ENCODE measurements at places on chromosomes 16 and 17.

DNA sequence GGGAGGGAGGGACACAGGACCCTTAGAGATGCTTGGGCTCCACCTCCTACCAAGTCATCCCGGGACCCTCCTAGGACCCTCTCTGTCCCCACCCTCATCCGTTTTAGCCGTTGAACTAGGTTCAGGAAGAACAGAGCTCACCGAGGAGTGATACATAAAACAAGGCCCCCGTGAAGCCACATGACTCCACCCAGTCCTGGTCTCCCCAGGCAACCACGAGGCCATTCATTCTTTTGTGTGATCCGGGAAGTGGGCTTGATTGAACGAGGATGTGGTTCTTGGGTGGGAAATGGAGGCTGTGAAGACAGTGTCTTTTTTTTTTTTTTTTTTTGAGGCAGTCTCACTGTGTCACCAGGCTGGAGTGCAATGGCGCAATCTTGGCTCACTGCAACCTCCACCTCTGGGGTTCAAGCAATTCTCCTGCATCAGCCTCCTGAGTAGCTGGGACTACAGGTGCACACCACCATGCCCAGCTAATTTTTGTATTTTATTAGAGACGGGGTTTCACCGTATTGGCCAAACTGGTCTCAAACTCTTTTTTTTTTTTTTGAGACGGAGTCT lies 14.8 kb downstream of the TRARG1 start:
- DNase-seq, result peak; percentile 21

- DNase-seq, result no peak
Observed at GRCh38 chr16:84643180-84643583, 5.1 kb upstream of the KLHL36 start.

DNA sequence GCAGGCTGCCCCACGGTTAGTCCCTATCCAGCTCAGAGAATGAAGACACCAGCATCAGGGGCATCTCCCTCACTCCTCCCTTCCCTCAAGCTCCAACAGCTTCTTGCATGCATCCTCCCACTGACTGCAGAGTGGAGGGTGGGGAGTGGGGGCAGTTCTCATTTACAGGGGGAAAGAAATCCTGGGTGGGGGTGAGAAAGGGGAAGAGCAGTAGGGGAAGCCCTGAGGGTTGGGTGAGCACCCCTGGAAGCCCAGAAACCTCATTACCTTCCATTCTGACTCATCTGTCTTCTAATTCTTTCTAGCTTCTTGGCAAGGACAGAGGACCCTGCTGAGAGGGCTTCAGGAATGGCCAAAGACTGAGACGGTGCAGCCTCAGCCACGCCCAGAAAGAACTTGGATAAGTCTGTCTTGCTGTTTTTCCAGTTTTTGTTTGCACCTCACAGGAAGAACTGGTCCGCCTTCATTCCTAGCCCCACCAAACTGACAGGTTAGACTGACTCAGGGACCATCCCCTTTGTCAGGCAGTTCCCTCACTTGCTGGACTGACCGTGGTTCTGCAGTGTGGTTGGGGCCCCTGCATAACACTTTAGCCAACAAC lies 52.5 kb upstream of the WSB1 start:
- no peak for DNase-seq

GRCh38 chr17:8375738-8376259 lies 705 bp downstream of the KRABD2 start:
- no peak for DNase-seq

GRCh38 chr17:38415250-38416194 lies 12.7 kb upstream of the ARHGAP23 start:
- no peak for DNase-seq

GRCh38 chr17:14198575-14198974 lies 38.1 kb downstream of the CDRT15 start:
- no peak for DNase-seq

DNA sequence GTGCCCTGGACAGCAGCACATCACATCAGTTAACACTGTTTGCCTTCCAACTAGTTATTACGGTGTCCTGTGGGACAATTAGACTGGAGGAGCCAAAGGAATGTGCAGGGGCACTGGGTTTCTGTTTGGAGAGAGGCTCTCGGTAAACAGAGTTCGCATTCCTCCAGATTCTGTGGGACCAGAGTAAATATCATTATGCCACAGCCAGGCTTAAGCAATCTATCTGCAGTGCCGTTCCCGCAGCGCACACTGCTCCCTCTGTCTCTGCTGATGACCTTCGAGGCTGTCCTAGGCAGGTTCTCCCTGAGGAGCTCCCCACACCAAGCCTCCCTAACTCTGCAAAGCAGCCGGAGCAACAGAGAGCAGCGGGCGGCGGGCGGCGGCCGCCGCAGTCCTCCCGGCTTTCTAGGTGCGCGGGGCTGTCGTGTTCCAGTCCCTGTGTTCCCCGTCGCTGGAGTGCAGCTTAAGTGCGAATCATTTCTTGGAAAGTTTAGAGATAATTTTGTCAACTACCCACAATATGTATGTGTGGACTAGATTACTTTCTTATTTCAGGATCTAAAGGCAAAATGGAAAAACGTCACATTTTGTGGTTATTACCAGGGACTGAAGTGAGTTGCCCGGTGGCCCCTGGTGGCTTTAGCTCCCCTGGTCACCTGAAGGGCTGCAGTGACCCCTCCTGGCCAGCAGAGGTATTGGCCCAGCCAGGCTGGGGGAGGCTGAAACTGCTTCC lies 43.3 kb downstream of the PGS1 start:
- peak; percentile 36 for DNase-seq

DNA sequence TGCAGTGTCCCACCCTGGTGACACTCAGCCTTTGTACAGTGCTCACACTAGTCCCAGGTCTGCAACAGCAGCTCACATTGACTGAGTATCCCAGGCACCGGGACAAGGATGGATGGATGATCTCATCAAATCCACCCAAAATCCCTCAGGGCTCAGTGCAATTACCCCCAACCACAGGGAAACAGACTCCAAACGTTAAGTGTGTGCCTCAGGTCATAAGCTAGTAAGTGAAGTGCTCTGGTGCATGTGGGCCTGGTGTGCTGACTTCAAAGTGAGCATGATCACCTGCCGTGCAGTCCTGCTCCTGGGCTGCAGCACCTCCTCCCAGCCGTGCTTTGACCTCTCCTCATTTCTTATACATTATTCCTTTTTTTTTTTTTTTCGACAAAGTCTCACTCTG lies 31.2 kb upstream of the CD300E start:
- no peak for DNase-seq

- DNase-seq, result no peak
Observed at GRCh38 chr17:82917699-82918345, 78.0 kb upstream of the ZNF750 start.

DNA sequence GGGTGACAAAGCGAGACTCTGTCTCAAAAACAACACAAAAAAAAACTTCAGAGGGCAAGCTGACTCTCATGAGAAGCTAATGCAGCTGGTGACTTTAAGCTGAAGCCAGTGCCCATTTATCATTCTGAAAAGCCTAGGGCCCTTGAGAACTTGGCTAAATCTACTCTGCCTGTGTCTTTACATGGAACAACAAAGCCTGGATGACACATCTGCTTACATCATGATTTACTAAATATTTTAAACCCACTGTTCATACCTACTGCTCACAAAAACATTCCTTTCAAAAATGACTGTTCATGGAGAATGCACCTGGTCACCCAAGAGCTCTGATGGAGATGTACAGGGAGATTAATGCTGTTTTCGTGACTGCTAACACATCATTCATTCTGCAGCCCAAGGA lies 6.1 kb upstream of the ALOX12 start:
- DNase-seq, result no peak

- no peak for DNase-seq
Observed at GRCh38 chr16:57534881-57535658, 1.3 kb downstream of the CCDC102A start.

- DNase-seq, result no peak
Observed at GRCh38 chr17:35609831-35610230, 22.7 kb downstream of the AP2B1 start.

DNA sequence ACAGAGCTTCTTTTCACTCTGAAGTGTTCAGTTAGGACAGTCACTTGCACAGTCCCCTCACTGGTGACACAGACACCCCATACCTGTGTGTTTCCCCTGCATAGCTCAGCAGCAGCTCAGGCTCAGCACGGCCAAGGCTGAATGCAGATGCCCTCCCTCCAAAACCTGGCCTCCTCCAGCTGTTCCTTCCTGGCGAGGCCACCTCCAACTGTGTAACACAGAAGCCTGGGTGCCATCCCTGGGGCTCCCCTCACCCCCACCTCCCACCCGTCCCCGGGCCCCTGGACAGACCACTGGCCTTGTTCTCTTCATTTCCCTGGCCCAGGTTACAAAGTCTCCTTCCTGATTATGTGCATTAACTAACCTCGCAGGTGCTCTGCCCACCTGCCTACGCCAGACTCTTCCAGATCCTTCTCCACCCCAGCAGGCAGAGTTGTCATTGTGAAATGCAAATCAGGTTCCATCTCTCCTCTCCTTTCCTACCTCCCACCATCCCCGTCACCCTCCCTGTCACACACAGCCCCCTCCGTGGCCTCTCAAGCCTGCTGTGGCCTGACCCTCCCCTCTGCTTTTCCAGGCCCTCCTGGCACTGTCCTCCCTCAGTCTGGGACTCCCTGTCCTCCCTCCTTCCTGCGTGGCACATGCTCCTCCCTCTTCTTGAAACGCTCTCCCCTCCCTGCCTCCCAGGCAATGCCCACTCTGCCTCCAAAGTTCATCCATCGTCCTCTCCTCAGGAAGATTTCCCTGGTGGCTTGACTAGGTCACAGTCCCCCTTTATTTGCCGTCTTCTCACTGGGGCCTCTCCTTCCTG lies 26.4 kb downstream of the MLYCD start:
- DNase-seq, result no peak

- no peak for DNase-seq
Observed at GRCh38 chr17:56737421-56738161, 96.1 kb downstream of the C17orf67 start.

DNA sequence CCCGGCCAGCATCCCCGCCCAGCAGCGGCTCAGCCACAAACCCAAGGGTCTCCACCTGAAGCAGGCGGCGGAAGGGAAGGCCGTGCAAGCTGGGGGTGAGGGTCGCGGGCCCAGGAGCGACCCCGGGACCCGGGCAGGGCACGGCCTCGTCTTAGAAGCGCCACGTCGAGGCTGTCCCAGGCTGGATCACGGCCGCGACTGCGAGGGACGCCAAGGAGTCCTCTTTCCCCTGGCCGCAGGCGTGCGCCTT lies 538 bp upstream of the CCNF start:
- no peak for DNase-seq

GRCh38 chr17:8949061-8949661 lies 16.3 kb downstream of the PIK3R5 start:
- no peak for DNase-seq

- DNase-seq, result no peak
Observed at GRCh38 chr16:50298075-50298460, 31.7 kb downstream of the ADCY7 start.

- DNase-seq, result no peak
Observed at GRCh38 chr16:28936784-28937155, 5.0 kb downstream of the CD19 start.

DNA sequence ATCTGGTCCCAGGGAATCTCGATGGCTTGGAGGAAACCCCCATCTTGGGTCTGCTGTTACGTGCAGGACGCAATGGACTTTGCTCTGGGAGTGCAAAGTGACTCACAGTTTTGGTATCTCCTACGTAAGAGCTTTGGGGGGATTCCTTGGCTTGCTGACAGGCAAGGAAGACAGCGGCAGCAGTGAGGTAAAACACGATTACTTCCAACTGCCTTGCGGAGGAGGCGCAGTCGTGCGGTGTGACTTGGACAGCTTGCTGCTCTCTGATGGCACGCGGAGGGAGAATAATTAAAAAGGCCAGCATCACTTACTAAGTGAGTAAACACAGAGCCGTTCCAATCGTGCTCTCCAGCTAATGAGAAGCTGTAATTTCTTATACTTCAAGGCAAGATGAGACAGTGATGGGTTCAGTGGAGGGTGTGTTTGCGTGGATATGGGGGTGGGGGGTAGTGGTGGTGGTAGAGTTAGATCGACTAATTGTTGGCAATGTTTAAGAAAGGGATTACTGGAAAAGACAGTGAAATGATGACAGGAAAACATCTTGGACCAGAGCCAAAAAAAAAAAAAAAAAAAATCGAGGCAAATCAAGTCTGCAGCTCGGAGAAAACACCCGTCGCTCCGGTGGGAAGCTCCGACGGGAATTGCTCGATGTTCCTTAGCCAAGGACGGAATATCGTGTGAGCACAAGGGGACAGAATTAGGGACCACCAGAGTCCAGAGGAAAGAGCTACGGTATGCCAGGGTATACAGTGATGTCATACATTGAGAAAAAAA lies 184.8 kb upstream of the ZFHX3 start:
- no peak for DNase-seq

GRCh38 chr16:75081179-75081859 lies 35.3 kb downstream of the LDHD start:
- no peak for DNase-seq

GRCh38 chr17:1574697-1575471 lies 12.3 kb upstream of the PITPNA start:
- DNase-seq, result no peak

DNA sequence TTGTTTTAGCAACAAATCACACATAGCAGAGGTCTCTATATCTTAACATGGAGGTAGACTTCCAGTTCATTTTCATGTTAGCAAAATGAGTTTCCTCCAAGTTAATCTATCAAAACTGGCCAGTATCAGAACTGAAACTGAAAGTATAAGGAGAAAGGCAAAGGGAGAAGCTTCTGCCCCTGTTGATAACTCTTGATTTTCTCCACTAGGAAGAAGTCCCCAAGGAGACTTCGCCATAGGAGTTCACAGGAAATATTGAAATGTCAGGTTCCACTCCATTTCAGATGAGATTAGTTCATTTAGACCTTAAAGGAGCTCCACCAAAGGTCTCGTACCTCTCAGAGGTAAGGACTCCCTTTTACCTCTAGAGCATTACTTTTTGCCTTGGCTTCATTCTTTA lies 1.2 kb upstream of the OGFOD3 start:
- no peak for DNase-seq

GRCh38 chr17:51935477-51935876 lies 223.0 kb downstream of the CA10 start:
- DNase-seq, result no peak

- no peak for DNase-seq
Observed at GRCh38 chr16:67184453-67184994, 761 bp upstream of the MATCAP1 start.

DNA sequence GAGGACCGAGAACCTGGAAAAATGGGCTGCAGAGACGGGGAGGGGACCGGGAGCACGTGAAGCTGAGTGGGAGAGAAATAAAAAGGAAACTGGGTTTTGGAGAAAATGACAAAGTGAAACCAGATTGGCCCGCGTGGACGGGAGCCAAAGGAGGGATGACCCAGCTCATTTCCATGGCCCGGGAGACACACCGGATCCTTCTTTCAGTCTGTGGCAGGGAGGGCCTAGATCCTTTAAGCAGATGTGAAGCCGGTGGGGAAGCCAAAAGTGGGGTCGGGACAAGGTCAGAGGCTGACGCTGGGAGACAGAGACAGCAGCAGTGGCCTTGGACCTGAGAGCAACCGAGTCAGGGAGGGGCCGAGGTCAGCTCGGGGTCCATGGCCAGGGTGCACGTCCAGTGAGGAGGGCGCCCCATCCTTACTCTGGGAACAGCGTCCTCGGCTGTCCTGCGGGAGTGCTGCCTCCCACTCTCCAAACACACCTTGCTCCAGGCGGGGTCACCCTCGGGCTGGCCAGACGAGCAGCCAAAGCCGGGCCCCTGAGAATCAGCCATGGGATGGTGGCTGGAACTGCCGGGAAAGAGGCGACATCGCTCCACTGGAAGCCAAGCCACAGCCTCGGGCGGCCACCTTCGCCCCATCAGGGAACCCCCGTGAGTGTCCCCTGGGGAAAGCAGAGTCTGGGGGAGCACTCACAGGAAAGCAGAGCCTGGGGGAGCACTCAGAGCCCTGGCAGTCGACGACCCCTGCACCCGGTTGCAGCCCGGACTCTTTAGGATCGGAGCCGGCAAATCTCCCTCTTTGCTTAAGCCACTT lies 17.3 kb downstream of the CA5A start:
- no peak for DNase-seq

- DNase-seq, result no peak
Observed at GRCh38 chr16:62256406-62256805, 220.2 kb upstream of the CDH8 start.

Measured in stimulated activated CD4-positive, alpha-beta T cell treated with anti-CD3 and anti-CD28 coated beads, Interleukin-12 subunit alpha, Interleukin-12 subunit beta, amount 100 ng/mL, for 24 hours (primary cell).